ENCODE measurements at places on chromosomes 5 and 9.

DNA sequence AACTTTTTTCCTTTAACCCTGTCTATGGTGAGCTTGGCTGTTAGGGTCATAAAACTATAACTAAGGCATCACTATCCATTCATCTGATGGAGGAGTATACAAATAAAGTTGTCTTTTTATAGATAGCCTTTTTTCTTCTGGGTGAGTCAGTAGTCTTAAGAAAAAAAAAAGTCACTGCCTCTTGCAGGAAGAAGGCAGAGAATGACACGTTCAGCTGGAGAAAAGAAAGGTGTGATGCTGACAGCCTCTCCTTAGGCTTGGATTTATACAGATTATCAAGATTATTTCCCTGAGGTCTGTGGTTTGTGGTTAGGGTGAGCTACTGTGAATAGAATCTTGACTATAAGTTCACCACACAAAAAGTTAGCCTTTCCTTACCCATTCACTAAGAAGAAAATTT, 23.0 kb downstream of the EPB41L4B start:
- DNase-seq, result no peak

DNA sequence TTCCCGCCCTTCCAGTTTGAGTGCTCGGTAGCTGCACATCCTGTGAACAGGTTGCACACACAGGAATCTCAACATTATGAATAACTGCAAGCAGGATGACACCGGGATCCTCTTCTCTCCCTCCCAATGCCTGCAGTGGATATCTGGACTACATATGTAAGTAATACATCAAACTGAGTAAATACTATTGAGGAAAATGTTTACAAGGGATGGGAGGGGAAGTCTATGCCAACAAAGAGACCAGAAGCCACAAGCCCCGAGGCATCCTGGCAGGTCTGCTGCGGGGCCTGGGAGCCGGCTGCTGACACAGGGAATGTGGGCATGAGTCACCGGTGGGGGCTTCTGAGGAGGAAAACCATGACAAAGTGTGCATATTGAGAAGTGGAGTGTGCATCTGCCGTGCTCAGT, 8.6 kb upstream of the ANKRD33B start:
- no peak for DNase-seq

- DNase-seq, result no peak
Measured at GRCh38 chr5:56037531-56038010, 42.8 kb upstream of the IL6ST start.

DNA sequence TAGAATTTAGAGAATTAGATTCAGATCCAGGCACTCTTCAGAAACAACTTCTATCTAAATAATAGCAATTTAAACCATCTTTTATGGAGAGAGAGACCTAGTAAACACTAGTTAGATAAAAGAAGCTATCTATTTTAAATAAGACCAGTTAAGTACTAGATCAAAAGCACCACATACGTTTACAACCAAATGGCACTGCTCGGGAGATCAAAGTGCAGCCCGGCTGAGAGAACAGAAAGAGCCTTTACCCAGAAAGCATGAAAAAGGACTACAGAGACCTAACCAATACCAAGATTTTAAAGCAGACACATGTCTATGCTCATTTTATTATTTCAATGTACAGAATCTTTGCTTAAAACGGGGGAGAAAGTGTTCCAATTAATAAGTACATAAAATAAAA, 30.8 kb downstream of the LIX1 start:
- no peak for DNase-seq
